ENCODE measurements at places on chromosomes 1 and 21. TPM values are rescaled to one million over a fixed set of nuclear protein-coding genes. Genes with fewer than 3 reads are reported as not detected.

GRCh38 chr1:6385488-6386191, 7.9 kb downstream of the ACOT7 start:
- DNase-seq = no peak

DNA sequence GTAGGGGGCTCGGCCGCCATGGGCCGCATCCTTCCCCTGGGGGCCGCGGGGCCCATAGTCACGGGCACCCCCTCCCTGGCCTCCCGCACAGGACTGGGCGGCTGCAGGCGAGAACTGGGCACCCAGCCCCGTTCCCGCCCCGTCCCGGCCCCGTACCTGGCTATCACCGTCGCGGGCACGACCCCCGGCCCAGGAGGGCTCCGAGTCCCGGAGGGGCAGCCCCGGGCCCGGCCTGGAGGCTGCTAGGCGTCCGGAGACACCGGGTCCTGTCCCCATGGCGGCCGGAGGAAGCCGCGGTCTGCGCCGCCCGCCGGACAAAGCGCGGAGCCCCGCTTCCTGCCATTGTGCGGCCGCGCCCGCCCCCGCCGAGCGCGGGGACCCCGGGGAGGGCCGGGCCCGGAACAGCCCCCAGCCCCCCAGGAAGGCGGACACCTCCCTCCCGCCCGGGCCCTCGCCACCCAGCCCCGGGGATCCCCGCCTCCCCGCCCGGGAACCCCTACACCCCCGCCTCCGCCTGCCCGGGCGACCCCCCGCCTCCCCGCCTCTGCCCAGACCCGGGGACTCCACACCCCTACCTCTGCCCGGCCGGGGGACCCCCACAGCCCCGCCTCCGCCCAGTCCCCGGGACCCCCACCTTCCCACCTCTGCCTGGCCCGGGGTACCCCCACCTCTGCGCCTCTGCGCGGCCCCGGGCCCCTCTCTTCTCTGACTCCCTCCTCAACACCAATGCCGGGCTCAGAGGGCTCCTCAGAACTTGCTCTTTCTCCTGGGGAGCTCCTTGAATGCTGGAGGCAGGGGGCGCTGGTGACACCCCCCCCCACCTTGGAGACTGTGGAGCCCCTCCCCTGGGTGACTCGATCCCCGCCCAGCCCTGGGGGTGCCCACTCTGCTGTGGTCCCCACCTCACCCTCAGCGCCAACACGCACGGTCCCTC, 6.0 kb downstream of the PLEKHG5 start:
- DNase-seq = no peak

GRCh38 chr1:58620926-58621325, 43.9 kb upstream of the TACSTD2 start:
- DNase-seq = no peak

- DNase-seq = no peak
These were observed 196.0 kb upstream of the NCAM2 start for GRCh38 chr21:20802201-20802600.

DNA sequence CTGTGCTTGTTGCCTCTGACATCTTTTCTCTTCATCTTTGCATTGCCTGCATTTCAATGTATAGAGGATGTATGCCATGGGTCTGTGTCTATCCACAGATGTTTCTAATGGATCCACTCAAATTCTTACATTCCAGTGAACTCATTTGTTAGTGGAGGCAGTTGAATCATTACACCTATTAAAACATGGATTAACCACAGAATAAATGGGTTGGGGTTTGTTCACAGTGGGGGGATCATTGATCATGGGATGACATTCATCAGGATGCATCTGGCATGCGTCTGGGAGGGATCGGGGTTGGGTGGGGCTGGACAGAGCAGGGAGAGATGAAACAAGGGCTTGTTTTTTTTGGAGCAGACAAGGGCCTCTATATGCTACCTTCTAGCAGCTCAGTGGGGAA, 182.5 kb downstream of the RHOU start:
- peak; percentile 1 for DNase-seq

ZNF683 gene
- total RNA-seq = not detected
